ENCODE measurements at places on chromosomes 12 and 14.

GRCh38 chr14:92264195-92264594 is 58.8 kb upstream of the SLC24A4 start:
- no peak for DNase-seq

- no peak for DNase-seq
These were observed 65.5 kb upstream of the SLCO1C1 start for GRCh38 chr12:20629414-20630156.

GRCh38 chr12:66851134-66851533 is 172.3 kb upstream of the GRIP1 start:
- no peak for DNase-seq

DNA sequence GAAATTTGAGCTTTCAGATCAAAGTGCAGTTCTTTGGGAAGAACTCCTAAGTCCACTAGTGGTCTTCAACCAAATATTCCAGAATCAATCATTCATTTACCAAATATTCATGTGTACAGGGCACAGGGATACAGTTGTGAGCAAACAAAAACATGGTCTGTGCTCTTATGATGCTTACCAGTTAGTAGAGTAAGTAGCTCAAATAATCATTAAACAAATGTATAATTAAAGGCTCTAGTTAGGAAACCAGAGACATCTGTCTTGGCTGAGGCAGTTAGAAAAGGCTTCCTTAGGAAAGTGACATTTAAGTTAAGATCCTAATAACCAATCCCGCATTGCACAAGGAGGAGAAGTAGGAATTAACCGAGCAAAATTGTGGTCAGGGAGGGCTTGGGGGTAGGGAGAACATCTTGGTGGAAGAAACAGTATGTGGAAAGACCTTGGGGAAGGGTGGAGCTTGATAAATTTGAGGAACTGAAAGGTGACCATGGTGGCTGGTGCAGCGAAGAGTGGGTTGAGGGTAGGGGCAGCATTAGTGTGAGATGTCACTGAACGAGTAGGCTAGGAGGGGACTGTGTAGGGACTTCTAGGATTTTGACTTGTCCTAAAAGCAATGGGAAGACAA is 40.0 kb downstream of the PEBP1 start:
- no peak for DNase-seq

DNA sequence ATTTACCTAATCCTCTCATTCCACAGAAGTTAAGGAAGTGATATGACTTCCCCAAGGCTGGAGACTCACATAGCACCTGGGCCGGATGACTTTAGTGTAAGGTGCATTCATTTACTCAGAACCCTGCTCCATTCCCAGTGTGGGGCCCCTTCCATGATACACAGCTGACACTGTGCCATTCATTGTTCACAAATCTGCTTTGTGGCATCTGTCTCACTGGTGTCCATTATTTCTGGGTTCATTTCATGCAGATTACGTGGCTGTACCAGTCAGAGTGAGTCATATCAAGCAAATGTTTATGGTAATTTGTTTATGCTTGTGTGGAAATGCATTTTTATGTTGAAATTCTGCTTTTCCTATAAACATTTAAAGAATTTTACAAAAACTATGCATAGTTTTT is 5.2 kb downstream of the ANO4 start:
- no peak for DNase-seq

DNA sequence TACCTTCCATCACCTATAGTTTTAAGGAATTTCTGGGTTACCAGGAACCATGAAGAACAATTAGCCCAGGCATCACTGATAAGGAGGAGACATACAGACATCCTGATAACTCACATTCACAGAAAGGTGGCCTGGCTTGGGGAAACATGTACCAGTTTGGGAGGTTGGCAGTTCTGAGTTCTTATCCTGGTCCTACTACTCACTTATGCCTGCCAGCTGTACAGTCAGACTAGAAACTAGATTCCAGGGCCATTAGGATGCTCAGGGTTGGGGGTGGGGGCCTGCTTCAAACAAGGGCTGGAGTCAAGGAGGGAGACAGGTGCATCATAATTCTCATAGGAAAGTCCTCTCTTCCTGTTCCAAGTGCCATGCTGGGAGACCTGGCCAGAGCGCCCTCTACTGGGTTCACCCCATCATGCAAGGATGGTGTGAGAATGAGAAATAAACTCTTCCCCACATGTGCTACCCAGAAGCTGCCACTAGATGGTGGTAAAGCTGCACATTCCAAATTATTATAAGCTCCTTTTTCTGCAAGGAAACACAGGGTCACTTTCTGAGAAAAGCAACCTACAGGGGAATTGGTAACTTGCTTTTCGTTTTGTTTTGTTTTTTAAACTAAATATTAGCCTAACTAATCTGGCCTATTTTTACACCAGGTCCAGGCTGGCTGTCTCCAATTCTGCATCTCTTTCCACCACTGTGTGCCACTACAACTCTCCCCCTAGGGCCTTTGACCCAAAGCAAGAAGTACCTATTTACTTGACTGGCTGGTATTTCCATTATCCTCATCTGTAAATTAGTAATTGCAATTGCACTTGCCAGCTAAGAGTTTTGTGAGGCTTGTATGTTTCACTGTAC is 14.5 kb downstream of the OAS2 start:
- DNase-seq, result peak; percentile 71

DNA sequence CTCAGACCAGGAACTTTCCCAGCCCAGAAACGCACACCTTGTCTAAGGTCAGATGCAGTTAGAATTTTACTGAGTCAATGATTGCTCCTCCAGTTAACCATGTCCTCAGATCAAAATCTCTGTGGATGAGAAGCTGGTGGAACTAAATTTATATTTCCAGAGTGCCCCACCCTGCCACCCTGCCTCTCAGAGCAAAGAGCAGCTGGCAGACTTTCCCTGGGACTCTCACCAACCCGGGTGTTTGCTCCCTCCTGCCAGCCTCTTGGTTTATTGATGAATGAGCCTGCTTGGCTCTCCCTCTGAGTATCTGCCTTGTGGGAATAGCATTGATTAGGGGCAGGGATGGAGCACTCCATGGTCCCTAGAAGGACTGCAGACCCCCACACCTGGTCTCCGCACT is 5.9 kb upstream of the KRT1 start:
- no peak for DNase-seq

DNA sequence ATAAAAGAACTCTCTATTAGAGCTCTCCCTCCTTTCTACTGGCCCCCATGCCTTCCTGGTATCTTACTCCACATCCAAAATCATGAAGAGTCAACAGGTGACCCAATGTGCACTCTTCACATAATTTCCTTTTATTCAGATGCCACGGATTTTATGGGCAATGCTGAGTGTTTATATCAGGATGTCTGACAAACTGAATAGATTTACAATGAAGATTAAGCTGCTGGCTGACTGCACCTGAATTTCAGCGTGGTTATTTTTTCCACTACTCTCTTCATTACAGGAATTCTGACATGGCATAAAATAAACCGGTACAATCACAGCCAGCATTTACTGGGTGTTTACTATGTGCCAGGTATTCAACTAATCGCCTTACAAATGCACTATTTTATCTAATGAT is 29.4 kb upstream of the CERS5 start:
- no peak for DNase-seq

DNA sequence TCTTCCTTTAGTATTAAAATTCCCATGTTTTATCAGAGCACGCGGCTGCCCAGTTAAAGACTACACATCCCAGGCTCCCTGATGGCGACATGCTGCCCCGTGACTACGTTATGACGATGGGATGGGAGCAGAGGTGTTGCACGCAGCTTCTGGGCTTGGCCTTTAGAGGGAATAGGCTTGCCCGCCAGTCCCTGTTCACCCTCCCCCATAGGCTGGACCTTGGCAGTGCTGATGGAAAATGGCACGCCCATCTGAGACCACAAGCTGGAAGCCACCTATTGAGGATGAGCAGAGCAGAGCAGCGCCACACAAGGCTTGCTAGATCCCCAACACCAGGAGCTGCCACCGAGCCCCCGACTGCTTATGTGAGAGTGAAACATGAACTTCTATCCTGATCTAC is 24.7 kb downstream of the TTC7B start:
- DNase-seq, result no peak

DNA sequence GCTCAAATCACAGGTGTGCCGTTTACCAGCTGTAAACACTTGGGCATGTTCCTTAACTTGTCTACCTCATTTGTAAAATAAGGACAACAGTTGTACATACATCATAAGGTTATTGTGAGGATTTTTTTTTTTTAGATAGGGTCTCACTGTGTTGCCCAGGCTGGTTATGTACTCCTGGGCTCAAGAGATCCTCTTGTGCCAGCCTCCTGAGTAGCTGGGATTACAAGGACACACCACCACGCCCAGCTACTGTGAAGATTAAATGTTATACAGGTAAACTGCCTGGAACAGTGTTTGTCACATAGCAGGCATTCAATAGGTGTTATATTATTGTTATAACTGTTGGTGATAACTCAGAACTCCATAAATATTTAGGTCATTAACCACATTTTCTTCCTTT is 12.7 kb downstream of the TMED10 start:
- no peak for DNase-seq

GRCh38 chr14:101992708-101993107 is 28.3 kb downstream of the DYNC1H1 start:
- no peak for DNase-seq

- DNase-seq, result no peak
These were observed 45.4 kb downstream of the PPP4R3A start for GRCh38 chr14:91464615-91465205.

DNA sequence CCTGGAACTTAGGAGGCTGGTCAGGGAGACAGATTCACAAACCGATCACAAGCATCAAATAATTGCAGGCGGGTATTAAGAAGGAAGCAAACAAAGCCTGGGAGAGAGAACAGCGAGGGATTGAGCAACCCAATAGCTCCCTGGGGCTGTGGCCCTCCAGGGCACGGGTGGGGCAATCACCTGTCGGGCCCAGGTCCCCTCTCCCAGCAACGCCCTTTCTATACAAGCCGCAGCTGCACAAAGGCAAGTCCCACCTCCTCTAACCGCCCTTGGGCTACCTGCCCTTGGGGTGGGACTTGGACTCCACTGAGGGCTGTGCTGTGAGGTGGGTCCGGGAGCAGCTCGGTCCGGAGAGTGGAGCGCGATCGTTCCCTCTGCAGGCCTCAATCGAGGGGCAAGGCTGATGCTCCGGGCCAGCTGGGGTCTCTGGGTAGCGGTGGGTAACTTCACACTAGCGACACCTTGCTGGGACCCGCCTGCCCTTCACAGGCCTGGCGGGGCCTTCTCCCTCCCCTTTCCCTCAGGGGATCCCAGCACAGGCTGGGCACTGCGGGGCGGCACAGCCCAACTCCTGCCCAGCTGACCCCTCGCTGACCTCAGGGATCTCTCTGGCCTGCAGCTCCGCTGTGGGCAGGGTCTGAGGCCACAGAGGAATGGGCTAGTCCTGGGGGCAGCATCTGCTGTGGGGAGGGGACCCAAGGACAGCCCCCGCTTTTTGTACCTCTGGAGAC is 8.0 kb downstream of the PHB2 start:
- DNase-seq, result no peak

GRCh38 chr14:57617510-57617909 is 123.9 kb upstream of the CCDC198 start:
- no peak for DNase-seq

GRCh38 chr14:24483604-24484252 is 24.3 kb downstream of the CMA1 start:
- no peak for DNase-seq

All from NCI-H524 (cell line).